ENCODE measurements at places on chromosomes 12 and 14.
A peak's percentile ranks its signal among the peaks of the same experiment; 100 is the strongest.

GRCh38 chr12:59742841-59743240, 147.0 kb downstream of the SLC16A7 start:
- DNase-seq = peak; percentile 84

DNA sequence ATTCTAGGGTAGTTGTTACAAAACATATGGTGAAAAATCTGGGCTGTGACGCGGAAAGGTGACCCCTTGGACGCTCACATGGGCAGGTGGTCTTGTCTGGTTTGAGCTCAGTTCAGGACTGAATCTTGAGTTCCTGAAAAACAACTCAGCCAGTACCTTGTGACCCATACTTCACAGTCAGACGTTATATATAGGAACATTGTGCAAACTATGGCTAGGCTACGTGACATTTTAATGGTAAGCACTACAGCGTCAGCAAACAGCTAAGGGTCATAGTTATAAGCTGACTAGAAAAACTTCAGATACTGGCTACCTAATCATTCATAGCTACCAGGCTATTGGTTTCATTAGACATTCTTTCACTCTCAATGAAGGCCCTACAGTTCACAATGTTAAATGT, 14.8 kb upstream of the EDDM3A start:
- DNase-seq = no peak

GRCh38 chr12:89552376-89552775, 26.5 kb upstream of the POC1B start:
- DNase-seq = no peak

GRCh38 chr12:57207731-57208630, 8.6 kb upstream of the NXPH4 start:
- no peak for DNase-seq

DNA sequence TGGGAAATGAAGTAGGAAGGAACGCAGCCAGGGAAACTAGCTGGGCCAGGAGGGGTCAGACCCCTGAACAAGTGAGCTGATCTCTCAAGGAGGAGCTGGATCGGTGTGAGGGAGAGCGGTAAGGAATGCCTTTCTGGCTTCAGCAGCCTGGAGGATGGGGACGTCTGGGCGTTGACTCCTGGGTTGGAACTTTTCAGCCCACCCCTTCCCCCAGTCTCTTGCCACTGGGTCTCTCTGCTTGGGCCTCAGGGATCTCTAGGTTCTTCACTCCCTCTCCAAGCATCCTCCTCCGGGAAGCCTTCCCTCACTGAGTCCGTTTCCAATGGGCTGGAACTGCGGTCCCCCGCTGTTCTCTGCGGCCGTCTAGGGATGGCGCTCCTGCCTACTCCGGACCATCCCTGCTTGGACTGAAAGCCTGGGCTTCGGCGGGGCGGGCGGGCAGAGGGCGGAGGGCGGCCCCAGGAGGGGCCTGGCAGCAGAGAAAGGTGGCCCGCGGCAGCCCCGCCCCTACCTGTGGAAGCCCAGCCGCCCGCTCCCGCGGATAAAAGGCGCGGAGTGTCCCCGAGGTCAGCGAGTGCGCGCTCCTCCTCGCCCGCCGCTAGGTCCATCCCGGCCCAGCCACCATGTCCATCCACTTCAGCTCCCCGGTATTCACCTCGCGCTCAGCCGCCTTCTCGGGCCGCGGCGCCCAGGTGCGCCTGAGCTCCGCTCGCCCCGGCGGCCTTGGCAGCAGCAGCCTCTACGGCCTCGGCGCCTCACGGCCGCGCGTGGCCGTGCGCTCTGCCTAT, at the start of gene KRT7:
Gene KRT7 (plus strand): TSS at position 570 of the 788 bp plus-strand sequence. CDS start 54 bp downstream, at position 624.
- no peak for DNase-seq

DNA sequence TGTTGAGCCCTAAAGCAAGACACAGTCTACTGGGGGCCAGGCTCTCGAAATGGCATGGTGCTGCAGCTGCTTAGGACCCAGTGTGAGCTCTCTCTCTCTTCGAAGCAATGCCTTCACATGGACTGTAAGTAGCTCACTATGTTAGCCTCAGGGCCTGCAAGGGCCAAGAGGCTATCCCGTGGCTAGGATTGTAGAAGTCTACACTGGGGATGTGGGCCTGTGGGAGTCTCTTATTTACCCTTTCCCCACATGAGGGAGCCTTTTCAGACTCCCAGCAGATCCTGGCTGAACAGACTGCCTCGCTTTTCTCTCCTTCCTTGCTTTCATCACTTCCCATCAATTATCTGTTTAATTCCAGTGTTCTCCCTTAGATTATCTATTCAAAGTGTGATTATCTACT, 101.4 kb downstream of the GPR65 start:
- DNase-seq = no peak

DNA sequence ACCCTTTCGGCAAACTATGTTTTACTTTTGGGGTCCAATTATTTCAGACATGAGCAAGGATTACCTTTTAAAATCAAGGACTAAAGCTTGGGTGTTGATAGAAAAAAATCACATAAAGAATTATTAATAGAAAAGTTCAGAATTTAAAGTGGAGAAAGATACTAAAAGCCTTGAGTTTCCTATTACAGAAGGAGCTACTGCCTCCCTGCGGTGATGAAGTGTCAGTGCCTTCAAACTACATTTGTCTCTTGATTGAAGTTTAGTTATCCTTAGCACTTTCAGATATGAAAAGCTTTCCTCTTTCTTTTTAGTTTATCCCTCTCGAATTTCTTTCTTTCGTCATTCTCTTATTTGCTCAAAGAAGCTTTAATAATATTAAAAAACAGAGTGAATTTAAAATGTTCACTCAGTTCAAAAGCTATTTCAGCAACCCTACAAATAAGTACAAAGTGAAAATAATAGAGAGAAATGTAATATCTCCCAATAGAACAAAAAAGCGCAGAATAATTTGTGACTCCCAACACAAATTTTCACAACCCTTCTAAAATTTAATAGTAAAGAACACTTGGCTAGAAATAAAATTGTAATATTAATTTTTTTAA, 87.6 kb downstream of the SEC23A start:
- DNase-seq = peak; percentile 20
